ENCODE measurements at places on chromosomes 6 and 20. TPM values are rescaled to one million over a fixed set of nuclear protein-coding genes. Genes with fewer than 3 reads are reported as not detected.

SAMD3 gene
- total RNA-seq: not detected

ENPP5 gene
- total RNA-seq: not detected

SNAI1 gene
- total RNA-seq: 1.3 TPM

TP53TG5 gene
- total RNA-seq: not detected

OTOR gene
- total RNA-seq: not detected

SULF2 gene
- 50.9 TPM for total RNA-seq

CRISP3 gene
- total RNA-seq: not detected

APMAP gene
- 214 TPM for total RNA-seq

SMIM8 gene
- 12.2 TPM for total RNA-seq

LPA gene
- total RNA-seq: not detected

DNMT3B gene
- total RNA-seq: 13.9 TPM

SEL1L2 gene
- total RNA-seq: not detected

JPH2 gene
- not detected for total RNA-seq

HFE gene
- total RNA-seq: 1.9 TPM

UBD gene
- 172 TPM for total RNA-seq

NFKBIL1 gene
- 13.9 TPM for total RNA-seq

PACRG gene
- total RNA-seq: not detected

ASIP gene
- not detected for total RNA-seq

NNAT gene
- not detected for total RNA-seq

HCK gene
- total RNA-seq: not detected

ARMH2 gene
- not detected for total RNA-seq

CDH4 gene
- not detected for total RNA-seq

SLC4A11 gene
- 3.9 TPM for total RNA-seq

MUC22 gene
- total RNA-seq: not detected

CCND3 gene
- total RNA-seq: 7.2 TPM

GJA10 gene
- total RNA-seq: not detected

HLA-DQB2 gene
- not detected for total RNA-seq

OR2H1 gene
- total RNA-seq: not detected
